Cerebellar nuclear complex (tissue), 1 donor: ENCODE measurements at places on chromosomes 11 and 22.

DNA sequence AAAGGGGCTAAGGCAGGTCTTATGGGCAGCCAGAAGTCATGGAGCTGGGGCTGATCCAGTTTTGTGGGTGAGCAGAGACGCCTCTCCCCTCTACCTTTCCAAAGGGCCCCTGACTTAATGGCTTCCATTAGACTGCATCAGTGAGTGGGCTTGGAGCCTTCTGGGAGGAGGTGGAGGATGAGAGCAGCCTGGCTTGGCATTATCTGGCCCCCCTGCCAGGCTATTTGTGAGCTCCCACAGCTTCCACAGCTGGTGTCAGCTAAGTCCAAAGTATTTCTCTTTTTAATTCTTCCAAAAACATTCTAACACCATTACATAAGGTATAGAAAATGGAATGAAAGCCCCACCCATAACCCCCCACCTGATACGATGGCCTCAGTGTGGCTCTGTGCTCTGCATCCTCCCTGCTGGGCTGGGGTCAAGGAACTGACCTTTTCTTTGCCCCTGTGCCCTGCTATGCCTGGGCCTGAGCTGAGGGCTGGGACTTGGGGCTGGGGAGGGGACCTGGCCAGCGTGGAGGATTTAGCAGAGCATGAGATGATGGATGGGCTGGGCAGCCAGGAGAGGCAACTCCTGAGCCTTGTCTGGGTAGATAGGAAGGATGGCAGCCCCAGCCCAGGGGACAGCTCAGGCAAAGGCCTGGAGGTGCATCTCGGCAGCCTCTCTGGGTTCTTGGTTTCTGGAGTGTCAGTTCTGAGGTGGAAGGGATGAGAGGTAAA is 4.0 kb downstream of the AIFM3 start:
- DNase-seq: no peak

DNA sequence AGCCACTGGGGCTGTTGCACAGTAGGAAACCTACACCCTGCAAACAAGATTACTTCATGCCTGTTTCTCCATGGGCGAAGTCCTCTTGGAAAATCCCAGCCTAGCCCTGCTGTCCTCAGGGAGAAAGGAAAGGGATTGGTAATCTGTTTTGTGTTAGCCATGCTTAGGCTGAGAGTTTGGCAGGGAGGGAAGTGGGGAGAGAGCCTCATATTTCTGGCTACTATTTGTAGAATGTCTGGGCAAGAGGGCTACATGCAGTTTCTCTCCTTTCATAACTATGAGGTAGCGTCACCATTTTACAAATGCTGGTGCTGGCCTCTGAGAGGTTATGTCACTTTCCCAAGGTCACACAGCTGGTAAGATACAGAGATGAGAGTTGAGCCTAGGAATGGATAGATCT is 737 bp upstream of the MFRP start:
- no peak for DNase-seq

DNA sequence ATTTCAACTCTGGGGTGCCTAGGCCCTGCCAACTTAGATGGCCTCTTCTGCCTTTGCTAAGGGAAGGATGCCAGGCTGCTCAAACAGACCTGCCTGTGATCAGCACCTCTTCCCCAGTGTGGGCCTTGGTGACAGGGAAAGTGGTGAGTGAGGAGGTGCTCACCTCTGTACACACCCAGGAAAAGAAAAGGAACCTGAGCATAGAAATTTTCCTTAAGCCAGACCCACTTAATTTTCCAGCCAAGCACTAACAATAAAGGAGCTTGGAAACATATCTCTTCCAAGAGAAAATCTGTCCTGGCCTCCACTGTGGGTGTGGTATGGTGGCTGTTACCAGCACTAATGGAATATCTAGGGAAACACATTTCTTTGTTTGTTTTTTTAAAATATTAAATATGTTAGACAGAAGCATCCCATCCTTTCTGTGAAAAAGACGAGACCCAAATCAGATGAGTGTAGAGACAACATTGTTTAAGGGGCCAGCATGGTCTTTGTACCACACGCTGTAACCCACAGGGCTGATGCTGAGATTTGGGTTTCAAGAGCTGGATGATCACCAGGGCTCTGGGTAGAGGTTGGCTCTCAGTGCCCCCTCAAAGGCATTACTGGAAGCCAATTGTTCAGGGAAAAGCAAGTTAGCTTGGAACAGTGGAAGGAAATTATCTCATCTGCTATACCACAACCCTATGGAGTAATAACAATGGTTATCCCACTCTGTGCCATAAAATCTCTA is 472.2 kb downstream of the INSC start:
- no peak for DNase-seq

DNA sequence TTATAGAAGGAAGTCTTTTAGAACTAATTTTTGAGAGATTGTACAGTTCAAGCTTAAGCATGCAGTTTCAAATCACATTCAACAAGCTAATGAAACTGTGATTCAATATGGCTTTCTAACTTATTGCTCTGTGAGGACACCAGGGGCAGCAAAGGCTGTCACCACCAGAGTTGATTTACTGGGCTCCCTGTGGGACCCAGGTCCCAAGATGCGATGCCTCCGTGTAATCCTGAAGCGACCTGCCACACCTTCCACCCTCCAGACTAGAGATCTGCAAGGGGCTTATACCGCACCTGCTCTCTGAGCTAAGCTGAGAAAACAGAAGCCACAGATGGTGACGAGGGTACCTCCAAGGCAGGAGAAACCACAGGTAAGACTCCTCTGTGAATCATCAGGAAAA is 918 bp upstream of the OR51Q1 start:
- DNase-seq: no peak

- DNase-seq: no peak
Measured at GRCh38 chr22:30668386-30668710, 673 bp upstream of the DUSP18 start.

DNA sequence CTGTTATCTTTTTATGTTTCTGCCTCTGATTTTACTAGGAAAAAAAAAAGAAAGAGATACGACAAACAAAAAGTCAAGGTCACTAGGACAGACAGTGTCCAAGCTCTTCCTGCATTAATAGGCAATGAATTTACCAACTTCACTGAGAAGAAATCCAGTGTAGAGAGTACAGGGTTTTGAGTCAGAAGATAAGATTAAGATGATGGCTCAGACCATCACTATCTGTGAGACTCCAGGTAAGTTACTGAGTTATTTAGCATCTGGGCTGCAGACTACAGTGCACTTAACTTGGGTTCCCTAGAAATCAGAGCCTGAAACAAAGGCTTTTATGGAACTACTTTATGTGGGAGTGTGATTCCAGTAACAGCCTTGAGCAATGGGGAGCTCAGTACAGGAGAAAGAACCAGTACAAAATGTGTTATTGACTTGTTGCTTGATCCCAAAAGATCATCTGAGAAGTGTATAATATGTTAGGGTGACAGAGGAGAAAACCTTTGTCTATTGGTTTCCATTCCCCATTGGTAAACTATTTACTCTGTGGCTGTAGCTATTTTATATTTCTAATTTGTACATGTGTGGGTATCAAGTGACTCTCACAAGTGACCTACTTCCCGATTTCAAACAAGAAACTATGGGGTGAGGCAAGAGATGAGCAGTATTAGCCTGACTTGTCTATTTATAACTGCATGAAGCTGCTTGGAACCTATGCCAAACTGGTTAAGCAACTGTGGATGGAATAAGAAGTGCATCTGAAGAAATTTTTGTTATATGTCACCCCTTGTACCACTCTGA is 395.8 kb downstream of the RAB38 start:
- no peak for DNase-seq

DNA sequence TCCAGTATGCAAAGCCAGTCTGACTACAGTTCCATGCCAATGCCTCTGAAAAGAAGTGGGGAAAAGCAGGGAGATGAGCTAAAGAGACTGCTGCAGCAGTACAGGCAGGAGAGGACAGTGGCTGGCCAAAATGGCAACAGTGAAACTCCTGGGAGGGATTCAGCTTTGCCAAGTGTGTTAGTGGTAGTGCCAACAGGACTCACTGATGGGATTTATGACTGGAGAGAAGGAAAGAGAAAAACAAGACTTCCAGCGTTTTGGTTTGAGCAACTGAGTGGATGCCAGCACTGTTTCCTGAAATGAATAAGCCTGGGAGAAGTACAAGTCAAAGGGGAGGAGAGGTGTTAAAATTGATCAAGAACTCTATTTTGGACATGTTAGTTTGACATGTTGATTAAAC is 80.9 kb downstream of the PLEKHA7 start:
- DNase-seq: no peak

DNA sequence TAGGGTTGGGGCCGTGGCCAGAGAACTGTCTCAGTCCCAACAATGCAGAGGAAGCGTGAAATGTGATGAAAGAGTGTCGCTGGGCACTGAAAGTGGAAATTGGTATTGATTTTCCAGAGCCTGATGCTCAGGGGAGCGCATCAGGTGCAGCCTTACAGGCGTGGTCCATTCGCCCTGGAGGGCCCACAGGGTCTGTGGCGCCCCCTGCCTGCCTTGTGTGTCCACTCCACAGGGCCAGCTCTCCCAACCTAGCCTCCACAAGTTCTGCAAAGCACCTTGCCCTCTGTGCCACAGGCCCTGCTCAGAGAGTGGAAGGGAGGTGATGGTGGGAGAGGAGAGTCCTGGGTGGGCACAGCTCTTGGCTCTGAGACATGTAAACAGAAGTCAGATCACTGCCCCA is 54.9 kb upstream of the LMO1 start:
- no peak for DNase-seq

GRCh38 chr11:25794804-25795203 is 537.1 kb upstream of the ANO3 start:
- DNase-seq: no peak

- DNase-seq: no peak
Measured at GRCh38 chr11:100980156-100980555, 149.5 kb downstream of the PGR start.

- DNase-seq: no peak
Measured at GRCh38 chr11:99351624-99352023, 330.9 kb downstream of the CNTN5 start.
